ENCODE measurements at places on chromosomes 5 and 9.

DNA sequence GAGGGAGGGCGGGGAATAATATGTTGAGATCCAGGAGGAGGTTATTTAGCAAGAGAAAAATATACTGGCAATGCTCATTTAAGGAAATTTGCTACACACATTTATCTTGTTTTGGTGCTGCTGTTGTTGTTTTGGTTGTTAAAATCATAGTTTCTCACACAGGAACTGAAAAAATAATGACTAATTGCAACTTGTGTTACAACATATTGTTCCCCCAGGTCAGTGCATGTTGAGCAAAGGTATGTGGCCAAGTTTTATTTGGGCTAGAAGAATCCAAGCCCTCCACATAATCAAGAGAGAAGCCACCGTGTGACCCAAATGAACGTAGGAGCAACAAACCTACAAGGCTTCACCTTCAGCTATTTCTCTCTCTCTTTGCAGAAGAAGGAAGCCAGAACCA, 220.3 kb upstream of the DAPK1 start:
- no peak for DNase-seq

DNA sequence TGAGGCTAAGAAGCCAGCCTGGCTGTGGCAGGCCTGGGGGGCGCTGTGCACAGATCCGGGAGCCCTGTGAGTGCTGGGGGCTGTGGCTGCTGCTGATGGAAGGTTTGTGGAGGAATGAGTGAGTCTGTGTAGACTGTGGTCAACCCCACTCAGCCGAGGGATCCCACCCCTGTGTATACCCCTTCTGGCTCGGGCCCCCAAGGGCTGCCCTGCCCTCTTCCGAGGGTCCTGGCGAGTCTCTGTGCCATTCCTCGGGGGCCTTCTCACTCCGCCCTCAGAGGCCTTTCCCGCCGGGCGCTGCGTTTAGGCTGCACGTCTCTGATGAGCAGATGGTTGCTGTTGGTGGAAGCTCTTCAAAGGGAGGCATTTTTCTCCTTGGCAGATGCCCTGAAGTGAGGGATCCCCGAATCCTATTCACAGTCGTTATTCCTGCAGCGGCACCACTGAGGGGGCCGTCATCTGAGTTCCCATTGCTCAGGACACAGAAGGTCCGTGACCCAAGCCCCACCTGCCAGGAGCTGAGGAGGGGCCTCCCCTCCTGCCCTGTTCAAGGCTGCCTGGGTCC, 94.1 kb downstream of the RXRA start:
- no peak for DNase-seq

GRCh38 chr5:129099184-129099569, 4.6 kb downstream of the ISOC1 start:
- no peak for DNase-seq

DNA sequence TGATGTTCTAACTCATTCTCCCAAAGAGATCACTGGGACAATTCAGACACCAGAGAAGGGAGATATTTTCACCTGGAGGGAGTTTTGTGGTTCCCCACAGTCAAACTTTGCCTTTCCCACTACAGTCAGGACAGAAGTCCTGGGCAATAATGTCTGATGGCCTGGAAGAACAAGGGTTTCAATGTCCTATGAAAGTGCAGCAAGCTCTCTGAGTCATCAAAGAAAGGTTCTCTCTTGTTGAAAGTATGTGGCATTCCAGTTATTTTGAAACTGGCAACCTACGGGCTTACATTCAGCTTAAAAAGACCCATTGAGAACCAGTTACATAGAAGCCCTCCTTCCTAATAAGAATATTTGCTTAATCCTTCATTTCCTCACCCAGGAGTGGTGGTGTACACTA, 103.9 kb downstream of the INSYN2B start:
- no peak for DNase-seq

DNA sequence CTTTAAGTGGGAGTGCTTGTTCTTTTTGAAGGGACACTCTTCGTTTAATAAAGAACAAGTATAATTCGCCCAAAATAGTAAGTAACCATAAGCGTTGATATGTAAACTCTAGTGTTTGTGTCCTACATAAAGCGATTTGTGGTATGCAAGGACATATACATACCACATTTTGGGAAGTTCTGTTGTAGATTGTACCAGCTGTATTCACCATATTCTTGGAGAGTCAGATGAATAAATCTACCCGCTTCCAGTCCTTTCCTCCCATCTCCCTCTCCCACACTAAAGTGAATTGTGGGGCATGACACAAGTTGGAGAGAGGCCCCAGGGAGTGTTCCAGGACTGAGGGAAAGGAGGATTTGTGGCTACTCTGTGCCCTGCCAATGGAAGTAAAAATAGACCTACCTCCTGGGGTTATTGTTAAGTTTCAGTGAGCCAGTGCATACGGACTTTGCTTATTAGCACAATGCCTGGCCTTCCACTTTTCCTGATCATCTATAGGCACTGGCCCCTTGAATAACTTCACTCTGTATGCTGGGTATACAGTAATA, 40.6 kb downstream of the ARHGAP26 start:
- DNase-seq = no peak

- DNase-seq = no peak
Measured at GRCh38 chr5:26868504-26868903, 169.9 kb downstream of the CDH9 start.

GRCh38 chr5:178357121-178357521, 124.5 kb upstream of the PHYKPL start:
- no peak for DNase-seq
